LHCN-M2 (cell line): ENCODE measurements at places on chromosomes 3 and 15. TPM values are rescaled to one million over a fixed set of nuclear protein-coding genes. Genes with fewer than 3 reads are reported as not detected.

Gene DAPK2
- 0.06 and 2.2 TPM in 2 replicates for total RNA-seq

Gene CYP1A2
- total RNA-seq: not detected in 2 replicates

Gene FBXO40
- not detected in 2 replicates for total RNA-seq

Gene GPR149
- total RNA-seq: not detected in 2 replicates

GRCh38 chr3:107206141-107206540, 171.1 kb upstream of the CCDC54 start:
- DNase-seq: peak; percentile 80

DNA sequence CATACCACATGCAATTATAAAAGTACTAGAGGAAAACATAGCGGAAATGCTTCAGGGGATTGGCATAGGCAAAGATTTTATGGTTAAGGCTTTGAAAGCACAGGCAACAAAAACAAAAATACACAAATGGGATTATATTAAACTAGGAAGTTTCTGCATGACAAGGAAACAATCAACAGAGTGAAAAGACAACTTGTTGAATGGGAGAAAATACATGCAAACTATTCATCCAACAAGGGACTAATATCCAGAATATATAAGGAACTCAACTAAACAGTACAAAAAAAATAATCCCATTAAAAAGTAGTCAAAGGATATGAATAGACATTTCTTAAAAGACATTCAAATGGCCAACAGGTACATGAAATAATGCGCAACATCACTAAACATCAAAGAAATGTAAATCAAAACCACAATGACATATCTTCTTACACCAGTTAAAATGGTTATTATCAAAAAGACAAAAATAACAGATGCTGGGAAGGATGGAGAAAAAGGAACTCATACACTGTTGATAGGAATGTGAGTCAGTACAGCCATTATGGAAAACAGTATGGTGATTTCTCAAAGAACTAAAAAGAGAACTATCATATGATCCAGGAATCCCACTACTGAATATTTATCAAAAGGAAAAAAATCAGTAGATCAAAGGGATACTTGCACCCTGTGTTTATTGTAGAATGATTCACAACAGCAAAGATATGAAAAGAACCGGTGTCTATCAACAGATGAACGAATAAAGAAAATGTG, 39.1 kb downstream of the COPS2 start:
- no peak for DNase-seq

GRCh38 chr3:141830508-141830907, 45.9 kb upstream of the ATP1B3 start:
- DNase-seq: no peak

- no peak for DNase-seq
Observed at GRCh38 chr3:166275024-166275390, 437.8 kb upstream of the BCHE start.

- no peak for DNase-seq
Observed at GRCh38 chr3:7562892-7563291, 702.0 kb downstream of the GRM7 start.

GRCh38 chr3:72284471-72284870, 499.5 kb upstream of the PROK2 start:
- no peak for DNase-seq

GRCh38 chr15:22988811-22989210, 8.6 kb upstream of the CYFIP1 start:
- no peak for DNase-seq

DNA sequence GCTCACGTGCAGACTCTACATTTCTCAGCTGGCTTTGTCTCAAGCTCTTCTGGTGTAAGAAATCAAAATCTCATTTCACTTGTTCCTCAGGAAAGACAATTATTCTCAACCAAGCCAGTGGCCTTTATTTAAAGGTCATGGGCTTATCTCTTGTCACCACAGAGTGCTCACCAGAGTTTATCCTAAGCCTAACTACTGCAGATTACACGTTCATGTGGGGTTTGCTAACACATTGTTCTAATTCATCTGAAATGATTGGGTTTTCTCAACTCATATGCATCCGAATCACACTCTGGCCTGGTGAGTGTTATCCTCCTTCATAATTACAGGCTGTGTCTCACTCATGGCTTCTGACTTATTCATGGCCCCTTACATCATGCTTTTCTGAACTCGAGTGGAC, 83.3 kb upstream of the TSC22D2 start:
- DNase-seq: no peak

- DNase-seq: no peak
Observed at GRCh38 chr3:61268644-61269043, 17.4 kb upstream of the FHIT start.

GRCh38 chr15:73954188-73955145, 28.2 kb downstream of the LOXL1 start:
- no peak for DNase-seq

GRCh38 chr3:29454161-29454611, 173.3 kb downstream of the RBMS3 start:
- no peak for DNase-seq

DNA sequence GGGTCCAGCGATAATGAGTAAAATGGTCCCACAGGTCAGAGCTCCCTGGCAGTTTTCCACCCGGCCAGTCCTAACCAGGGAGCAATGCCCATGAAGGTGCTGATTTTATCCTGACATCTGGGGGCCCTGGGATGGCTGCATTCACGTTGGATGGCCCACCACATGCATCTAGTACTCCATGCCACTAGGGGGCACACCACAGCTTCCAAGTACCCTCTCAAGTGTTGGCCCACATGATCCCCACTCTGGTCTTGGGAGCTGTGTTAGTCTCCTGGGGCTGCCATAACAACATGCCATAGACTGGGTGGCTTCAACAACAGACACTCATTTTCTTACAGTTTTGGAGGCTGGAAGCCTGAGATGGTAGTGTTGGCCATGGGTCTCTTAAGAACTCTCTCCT, 225.5 kb downstream of the SLCO3A1 start:
- DNase-seq: no peak

GRCh38 chr15:59018833-59019232, 31.4 kb downstream of the RNF111 start:
- DNase-seq: no peak

DNA sequence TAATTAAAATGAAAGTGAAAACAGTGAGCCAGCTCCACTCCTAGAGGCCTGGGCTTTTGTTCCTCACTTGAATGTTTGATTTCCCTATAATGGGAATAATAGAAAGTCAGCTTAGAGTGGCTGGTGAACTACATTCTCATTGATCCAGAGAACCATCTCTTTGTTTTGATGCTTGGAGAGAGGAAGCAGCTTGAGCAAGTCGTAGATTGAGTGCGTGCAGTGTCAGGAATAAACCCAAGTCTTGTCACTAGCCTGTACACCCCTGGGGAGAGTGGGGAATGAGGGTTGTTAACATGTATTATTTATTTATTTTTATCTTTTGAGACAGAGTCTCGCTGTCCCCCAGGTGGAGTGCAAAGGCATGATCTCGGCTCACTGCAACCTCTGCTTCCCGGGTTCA, 885 bp upstream of the LSG1 start:
- no peak for DNase-seq

DNA sequence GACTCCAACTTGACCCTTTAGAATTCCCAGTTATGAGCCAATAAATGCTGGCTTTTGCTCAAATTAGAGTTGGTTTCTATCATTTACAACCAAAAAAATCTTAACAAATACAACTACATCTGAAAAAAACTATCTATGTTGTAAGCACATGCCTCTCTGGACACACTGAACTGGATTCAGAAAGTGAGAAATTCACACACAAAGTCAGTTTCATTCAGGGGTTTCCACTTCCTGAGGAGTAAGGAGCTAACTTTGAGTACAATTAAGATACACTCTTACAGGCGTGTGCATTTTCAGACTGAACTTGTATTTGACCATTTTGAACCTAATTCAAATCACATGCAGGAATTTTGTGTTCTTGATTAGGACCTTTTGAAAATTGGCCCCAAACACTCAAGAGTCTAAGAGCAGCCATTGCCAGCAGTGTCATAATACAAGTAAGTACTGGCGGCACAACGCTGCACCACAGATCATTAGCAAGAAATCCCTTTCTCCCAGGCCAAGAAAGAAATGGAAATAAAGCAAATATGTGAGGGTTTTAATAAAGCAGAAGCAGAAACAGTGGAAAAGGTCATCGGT, 31.2 kb downstream of the LINS1 start:
- no peak for DNase-seq

DNA sequence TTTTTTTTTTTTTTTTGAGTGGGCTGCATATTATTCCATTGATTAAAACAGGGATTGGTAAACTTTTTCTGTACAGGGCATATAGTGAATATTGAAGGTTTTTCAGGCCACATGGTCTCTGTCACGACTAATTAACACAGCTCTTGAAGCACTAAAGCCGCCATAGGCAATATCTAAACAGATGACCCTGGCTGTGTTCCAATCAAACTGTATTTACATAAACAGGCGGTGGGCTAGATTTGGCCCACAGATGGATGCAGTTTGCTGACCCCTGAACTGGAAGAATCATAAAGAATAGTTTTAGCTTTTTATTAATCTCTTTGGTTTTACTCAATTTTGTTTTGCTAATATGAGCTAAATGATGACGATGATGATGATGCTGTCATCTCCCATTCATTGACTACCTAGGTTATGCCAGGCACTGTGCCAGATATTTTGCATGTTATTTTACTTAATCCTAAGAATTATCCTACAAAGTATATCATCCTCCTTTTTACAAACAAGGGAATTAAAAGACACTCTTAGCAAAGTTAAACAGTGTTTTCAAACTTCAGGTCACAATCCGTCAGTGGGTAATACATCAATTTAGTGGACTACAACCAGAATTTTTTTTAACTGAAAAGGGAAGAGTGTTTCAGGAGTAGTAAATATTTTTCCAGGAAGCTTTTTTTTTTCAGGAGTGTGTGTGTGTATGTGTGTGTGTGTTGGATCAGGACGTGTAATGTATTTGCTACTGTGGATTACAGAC, 54.3 kb downstream of the LMCD1 start:
- no peak for DNase-seq
